Activated naive CD8-positive, alpha-beta T cell treated with anti-CD3 and anti-CD28 coated beads for 36 hours (primary cell): ENCODE measurements at places on chromosomes 16 and 17.
A peak's percentile ranks its signal among the peaks of the same experiment; 100 is the strongest.

DNA sequence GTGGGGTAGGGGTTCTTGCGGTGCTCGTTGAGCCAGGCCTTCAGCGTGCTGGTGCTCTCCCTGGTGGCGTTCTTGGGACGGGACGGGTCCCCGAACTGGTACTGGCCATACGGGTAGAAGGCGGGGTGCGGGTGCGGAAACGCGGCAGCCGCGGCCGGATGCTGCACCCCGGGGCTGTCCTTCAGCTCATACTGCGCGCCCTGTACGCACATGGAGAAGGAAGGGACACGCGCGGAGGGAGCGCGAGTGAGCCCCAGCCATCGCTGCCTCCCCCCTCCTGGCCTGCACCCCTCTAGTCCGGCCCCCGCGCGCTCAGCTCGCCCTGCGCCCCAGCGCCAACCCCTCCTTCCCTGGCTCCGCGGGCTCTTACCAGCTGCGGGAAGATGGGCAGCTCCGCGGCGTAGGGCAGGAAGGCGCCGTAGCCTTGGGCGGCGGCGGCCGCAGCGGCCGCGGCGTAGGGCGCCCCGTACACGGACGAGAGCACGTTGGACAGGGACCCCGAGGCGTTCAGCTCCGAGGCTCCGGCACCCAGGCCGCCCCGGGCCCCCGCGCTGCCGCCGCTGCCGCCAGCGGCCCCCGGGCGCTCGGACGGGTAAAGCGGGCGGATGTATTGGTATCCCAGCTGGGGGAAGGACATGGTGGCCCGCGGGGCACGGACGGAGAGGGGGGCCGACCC is 1.0 kb downstream of the IRX3 start:
- no peak for DNase-seq

- DNase-seq, result no peak
Measured at GRCh38 chr16:84820305-84820684, 510 bp downstream of the CRISPLD2 start.

DNA sequence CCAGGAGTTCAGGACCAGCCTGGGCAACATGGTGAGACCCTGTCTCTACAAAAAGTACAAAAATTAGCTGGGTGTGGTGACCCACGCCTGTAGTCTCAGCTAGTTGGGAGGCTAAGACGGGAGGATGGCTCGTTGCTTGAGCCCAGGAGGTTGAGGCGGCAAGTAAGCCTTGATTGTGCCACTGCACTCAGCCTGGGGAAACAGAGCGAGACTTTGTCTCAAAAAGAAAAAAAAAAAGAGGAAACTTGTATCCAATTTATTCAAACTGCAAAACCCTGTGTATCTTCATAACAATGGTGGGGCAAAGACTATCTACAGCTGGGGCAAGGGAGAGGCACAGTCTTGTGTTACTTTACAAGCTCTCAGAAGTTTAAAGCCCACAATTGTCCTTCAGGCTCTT is 21.5 kb downstream of the GRB7 start:
- no peak for DNase-seq

GRCh38 chr16:84209989-84210388 is 19.0 kb downstream of the ADAD2 start:
- DNase-seq, result no peak

DNA sequence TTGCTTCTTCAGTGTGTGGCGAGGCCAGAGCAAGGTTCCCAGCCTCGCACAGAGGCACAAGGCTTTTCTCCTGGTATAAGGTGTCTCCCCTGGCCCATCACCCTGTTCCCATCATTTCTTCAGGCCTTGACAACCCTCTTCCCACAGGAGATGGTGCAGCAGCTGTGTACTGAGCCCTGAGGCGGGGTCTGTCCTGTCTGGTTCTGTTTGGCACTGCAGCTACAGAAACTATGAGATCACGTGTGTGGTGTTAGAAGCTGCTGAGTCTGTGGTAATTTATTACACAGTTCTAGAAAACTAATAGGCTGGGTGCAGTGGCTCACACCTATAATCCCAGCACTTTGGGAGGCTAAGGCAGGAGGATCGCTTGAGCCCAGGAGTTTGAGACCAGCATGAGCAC is 7.2 kb downstream of the PLA2G15 start:
- no peak for DNase-seq

GRCh38 chr16:58850019-58850677 is 116.0 kb upstream of the GOT2 start:
- DNase-seq, result no peak

GRCh38 chr16:86800894-86801293 is 222.5 kb downstream of the FOXL1 start:
- DNase-seq, result no peak

DNA sequence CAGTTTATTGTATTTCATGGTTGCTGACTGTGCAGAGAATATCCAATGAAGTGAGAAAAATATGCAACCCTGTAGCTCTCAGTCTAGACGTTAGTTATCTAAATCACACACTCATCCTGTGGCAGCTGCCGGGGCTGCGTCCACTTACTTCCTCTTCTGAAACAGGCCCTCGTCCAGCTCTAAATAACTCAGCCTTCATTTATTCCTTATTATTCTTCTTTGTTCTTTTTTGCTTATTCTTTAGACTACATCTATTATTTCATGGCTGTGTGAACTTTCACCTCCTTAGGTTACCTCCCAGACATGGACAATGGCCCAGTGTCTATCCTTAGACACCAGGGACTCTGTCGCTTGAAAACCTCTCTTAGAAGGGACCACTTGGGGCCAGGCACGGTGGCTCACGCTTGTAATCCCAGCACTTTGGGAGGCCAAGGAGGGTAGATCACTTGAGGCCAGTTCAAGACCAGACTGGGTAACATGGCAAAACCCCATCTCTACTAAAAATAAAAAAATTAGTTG is 3.4 kb upstream of the THUMPD1 start:
- DNase-seq, result no peak

DNA sequence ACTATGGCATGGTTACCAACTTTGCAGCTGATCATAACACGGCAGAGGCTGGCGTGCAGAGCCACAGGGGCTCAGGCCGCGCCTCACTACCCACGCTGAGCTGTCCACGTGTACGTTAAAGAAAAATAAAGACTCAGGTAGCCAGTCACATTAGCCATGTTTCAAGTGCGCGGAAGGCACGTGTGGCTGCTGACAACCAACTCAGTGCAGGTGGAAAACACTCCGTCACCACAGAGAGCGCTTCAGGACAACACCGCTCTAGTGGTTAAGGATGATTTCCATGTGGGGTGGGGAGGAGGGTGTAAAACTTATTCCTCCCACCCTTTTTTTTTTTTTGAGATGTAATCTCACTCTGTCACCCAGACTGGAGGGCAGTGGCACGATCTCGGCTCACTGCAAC is 33.8 kb downstream of the ZCCHC14 start:
- no peak for DNase-seq

GRCh38 chr17:73364155-73364522 is 52.3 kb upstream of the CDC42EP4 start:
- no peak for DNase-seq

DNA sequence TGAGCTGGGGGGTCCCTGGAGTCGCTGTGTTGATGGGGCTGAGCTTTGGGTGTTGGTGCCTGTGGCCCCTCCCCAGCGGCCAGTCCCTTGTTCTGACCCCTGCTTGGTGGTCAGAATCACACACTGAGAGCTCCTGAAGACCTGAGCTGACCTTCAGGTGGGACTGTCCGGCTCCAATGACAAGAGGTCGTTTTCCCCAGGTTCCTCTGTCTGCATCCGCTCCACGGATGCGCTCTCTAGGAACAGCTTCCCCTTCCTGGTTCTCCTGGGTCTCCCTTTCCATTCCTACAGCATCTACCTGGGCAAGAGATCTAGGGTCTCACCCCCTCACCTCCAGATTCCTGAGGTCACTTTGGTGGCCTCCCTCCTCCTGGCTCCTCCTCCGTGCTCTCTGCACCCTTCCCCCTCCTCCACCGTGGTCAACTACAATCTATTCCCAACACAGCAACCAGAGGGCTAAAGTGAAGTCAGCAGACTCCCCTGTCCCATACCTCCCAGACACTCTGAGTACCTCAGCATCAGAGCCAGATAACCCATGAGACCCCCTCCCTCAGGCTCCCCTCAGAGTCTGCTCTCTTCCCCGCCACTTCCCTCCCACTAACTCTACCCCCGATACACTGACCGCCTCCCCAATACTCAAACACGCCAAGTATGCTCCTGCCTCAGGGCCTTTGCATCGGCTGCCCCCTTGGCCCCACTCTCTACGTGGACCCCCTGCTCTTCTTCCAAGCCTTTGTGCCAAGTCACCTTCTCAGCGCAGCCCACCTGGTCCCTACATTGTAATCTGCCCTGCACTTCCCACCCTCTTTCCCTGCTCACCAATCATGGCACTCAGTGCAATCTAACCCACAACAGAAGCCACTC is 9.0 kb upstream of the SEC14L5 start:
- DNase-seq, result no peak

DNA sequence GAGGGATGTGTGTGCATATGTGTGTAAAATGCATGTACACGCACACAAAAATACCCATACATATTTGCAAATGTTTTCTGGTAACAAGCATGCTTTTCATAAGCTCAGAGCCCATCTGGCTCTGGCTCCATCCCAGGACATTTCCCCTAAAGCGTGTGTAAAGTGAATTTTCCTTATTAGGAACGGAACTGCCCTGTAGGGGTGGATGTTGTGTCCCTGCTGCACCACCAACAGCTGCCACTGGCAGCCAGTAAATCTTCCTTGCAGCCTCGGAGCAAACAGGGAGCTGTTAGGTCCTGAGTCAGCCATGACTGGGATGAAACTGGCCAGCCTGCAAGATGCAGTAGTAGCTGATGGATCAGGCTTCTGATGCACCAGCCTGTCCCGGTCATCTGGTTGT is 393.5 kb downstream of the UTP18 start:
- DNase-seq, result no peak

DNA sequence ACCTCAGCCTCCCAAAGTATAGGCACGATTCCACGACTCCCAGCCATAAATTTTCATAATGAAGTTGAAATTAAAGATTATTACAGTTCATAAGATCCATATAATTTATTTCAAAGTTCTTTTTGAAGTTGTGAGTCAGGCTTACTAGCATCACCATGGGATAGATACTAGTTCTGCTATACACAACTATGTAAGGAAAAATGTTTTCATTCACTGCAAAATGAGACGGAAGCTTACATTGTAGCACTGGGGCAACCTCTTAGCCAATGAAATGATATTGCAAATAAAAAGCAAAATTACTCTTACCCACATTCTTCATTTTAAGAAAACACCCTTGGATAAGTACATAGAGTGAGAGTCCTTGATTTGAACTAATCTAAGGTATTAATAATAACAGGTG is 18.8 kb upstream of the MARCHF10 start:
- DNase-seq, result no peak

- peak; percentile 80 for DNase-seq
Measured at GRCh38 chr16:11251525-11252481, 4.2 kb downstream of the SOCS1 start.

DNA sequence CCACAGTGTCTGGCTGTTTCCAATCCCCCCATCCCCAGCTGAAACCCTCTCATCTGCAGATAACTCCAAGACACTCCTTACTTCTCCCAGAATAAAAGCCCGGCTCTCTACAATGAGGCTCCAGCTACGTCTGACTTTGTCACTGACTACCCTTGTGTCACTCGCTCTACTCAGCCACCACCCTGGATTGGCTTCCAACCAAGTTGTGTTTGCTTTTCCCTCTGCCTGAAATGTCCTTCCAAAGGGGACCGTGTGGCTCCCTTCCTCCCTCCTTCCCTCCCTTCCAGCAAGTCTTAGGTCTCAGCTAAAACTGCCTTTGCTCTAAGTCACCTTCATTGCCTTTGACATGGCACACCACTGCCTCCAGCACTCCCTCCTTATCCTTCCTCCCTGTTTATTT is 42.8 kb downstream of the CDH1 start:
- no peak for DNase-seq

- no peak for DNase-seq
Measured at GRCh38 chr17:12269751-12270150, 249.1 kb downstream of the MAP2K4 start.

DNA sequence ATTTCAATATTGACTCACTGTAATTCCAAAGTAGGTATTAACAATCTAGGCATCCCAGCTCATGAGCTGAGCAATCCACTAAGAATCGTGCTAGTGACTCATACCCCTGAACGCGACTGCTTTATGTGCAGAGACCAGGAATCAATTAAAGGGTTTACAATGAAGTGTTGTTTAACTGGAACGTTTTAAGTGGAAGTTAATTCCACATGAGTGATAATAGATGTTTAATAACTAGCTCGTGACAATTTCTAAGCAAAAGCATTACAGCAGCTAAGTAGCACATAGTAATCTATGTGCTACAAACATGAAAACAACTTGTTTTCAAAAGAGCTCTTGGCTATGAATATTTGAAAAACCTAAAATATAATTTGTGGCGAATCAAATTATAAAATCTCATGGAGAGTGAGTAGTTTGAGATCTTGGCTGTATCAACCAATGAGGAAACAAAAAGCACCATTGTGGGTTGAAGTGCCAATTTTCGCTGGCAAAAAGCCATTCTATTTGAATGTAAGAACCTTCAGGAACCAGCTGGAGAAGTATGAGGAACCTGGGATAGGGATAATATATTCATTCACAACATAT is 9.4 kb downstream of the GJC1 start:
- DNase-seq, result no peak
